Fibroblast of the aortic adventitia (primary cell): ENCODE measurements at places on chromosomes 4 and X. TPM values are rescaled to one million over a fixed set of nuclear protein-coding genes. Genes with fewer than 3 reads are reported as not detected.

The CDKL2 gene
- total RNA-seq: 1.3 and 7.5 TPM in 2 replicates

The NSDHL gene
- total RNA-seq: 8.8 and 11.7 TPM in 2 replicates

The MTMR8 gene
- 0.27 and 4.8 TPM in 2 replicates for total RNA-seq

The HTR2C gene
- not detected in 2 replicates for total RNA-seq

The HMGN5 gene
- 2.0 TPM in 2 replicates for total RNA-seq

The SHOX gene
- not detected in 2 replicates for total RNA-seq

The ZCCHC12 gene
- not detected in 2 replicates for total RNA-seq

The ASB5 gene
- 0.09 TPM in 1 of 2 replicates, not detected in the other for total RNA-seq

The CENPU gene
- 3.3 and 30.5 TPM in 2 replicates for total RNA-seq

The FDCSP gene
- not detected in 2 replicates for total RNA-seq

The WAS gene
- total RNA-seq: 0.09 TPM in 1 of 2 replicates, not detected in the other

The TCEAL7 gene
- total RNA-seq: 52.5 and 86.3 TPM in 2 replicates

The TBX22 gene
- not detected in 2 replicates for total RNA-seq

The SH3RF1 gene
- total RNA-seq: 47.5 and 57.8 TPM in 2 replicates
